ENCODE measurements at places on chromosomes 6 and 20.

- no peak for DNase-seq
These were observed 1.2 kb downstream of the KAT14 start for GRCh38 chr20:18138639-18139583.

DNA sequence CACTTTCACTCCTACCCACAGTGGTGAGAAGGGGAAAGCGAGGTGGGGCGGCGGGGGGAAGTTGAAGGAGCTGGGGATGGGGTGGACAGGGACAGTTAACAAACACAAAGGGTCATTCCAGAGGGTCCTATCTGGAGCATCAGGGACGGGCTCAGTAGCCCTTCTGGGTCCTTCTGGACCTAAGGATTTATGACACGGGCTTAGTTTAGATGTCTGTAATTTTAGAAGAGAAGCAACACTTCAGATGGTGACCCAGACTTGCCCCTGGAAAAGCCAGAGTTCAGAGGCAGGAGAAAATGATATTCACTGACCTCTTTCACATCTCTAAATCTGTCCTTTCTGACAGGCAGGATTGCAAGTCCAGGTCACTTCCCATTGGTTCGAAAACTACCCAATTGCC, 36.3 kb downstream of the PDE10A start:
- DNase-seq, result no peak

- no peak for DNase-seq
These were observed 8.0 kb downstream of the SLC17A3 start for GRCh38 chr6:25866011-25866410.

DNA sequence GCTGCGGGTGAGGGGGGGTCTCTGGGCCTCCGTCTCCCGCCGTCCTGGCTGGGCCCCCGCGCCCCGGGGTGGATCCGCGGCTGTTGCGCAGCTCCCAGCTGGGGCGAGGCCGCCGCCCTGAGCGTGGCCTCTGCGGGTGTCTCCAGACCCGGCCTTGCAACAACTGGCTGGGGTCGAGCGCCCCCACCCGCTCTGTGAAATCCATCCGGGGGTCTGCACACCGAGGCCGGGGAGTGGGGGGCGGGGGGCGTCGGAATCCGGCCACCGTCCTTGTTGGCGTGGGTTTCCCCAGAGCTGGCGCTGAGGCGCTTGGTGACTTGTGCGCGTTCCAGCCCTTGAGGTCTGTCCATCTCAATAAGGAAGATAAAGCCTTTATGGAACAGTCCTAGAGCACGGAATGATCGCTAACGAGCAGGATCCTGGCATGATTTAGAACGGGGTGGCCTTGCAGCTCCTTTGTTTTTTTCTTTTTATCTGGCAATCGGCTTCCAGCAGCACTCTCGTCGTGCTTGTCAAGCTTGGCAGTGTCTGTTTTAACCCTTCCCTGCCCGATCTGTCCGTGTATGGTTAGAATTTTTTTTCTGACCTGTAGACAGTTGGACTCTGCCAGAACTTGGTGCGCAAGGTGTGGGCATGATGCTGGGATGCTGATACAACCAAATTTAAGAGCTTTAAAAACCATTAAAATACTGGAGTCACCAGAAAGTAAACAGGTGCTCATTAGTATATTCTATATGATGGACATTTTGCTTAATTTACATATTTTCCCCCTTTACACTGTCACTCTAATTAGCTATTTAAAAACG, 675 bp downstream of the DSTN start:
- DNase-seq, result no peak

- DNase-seq, result no peak
These were observed 39.7 kb downstream of the DLL1 start for GRCh38 chr6:170250981-170251775.

DNA sequence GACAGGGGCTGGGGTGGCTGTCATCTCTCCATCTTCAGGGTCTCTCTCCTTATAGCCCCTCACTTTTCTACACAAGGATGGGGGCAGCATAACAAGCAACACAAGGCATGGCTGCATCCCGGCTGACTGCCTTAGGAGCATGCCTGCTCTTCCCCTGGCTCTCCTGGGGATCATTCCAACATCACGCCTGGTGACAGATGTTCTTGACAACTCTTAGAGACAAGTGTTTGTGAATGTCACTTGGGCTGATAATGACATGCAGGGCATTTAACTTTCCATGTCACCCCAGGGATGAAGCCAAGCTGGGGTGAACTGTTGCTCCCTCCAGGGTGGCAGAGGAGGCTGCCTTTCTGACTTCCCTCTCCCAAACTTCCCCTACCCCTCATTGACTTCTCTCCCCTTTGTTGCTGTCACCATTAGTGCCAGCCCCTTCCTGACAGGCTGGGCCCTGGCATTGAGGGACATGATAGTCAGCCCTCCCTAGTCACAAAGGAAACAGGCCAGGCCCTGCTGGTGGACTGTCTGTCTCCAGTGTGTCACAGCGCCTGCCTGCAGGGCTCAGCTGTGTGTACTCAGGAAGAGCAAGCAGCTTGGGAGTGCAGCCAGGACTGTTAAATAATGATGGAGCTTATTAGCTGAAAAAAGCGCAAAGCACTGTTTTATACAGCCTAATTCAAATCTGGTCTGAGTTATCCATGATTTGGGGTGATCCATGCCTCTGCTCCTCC, 161.8 kb downstream of the LRFN2 start:
- no peak for DNase-seq

DNA sequence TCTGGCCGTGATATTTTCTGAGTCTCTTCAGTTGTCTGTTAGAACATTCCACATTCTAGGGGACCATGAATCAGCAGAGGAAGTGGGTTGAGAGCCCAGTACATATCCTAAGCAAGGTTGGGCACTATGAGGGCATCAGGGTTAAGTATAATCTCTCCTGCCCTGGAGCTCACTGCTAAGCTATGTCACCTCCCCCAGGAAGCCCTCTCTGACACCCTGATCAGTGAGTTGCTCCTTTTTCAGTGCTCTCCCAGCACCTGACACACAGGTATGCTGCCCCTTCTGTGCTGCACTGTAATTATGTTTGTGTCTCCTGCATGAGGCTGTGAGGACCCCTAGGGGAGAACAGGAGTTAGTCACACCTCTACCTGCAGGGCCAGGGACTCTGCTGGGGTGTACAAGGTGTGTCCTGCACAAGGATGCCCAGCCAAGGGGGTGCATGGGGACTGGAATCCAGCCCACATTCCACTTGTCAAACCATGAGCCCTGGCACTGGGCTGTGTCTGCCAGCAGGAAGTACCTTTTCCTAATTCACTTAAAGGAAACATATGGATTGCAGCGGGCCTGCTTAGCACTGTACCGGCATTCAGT, 3.9 kb downstream of the RAB44 start:
- DNase-seq, result no peak

DNA sequence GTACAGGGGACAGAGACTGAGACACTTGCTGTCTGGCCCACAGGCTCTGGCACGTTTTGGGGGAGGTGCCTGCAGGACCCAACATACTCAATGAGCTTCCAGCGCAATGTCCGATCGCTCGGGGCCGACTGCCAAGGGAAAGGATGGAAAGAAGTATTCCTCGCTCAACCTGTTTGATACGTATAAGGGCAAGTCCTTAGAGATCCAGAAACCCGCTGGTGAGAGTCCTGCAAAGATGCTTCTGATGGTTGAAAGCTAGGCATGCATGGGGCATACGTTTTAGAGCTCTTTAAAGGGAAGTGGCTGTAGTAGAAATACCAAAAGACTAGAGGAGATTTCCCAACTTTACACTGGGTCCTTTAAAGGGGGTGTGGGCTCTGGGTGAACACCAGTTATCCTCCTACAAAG, 2.2 kb downstream of the PRRC2A start:
- DNase-seq, result no peak

GRCh38 chr6:138540468-138540867, 41.2 kb upstream of the NHSL1 start:
- no peak for DNase-seq

- DNase-seq, result no peak
These were observed 1073.0 kb upstream of the MAP3K7 start for GRCh38 chr6:91659891-91660290.

GRCh38 chr6:64776359-64776758, 930.7 kb downstream of the EYS start:
- DNase-seq, result no peak

GRCh38 chr6:124223611-124224345, 420.1 kb downstream of the NKAIN2 start:
- no peak for DNase-seq

GRCh38 chr6:157786221-157786620, 36.8 kb upstream of the SNX9 start:
- no peak for DNase-seq

DNA sequence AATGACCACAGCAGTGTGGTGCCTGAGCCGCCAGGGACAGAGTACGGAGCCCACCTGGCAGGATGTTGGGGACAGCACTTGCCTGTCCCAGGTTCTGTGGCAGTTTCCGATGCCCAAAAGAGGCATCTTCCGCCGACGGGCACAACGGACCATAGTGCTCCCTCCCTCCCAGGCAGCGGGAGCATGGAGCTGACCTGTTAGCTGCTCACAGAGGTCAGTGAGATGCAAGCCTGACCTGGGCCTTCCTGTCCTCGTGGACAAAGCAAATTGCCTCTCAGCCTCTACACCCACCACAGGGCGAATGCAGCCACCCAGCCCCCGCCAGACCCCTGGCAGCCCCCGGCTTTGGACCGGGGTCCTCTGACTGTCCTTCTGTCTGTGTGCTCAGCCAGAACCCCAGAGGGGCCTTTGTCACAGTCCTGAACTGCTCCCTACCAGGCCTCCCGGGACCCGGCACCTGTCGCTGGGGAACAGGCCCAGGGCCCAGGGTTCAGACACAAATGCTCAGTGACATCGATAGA, 16.2 kb upstream of the FRMD1 start:
- no peak for DNase-seq

DNA sequence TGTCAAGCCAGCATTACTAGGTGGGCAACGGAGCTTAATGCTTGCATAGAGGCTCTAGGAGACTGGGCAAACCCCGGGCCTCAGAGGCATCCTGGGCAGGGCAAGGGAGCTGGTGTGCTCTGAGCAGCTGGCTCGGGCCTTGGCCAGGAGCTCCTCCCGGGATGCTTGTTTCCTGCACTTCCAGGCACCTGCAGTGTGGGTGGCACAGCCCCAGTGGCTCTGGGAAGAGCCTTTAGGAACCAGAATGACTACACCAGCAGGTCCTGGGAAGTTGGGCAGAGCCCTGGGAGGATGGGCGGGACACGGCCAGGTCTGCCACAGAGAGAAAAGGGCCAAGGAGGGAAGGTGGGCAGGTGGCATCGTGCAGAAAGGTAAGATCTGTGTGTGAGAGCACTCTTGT, 80.4 kb upstream of the CD93 start:
- DNase-seq, result no peak

GRCh38 chr6:110595112-110595511, 118.7 kb upstream of the SLC22A16 start:
- DNase-seq, result no peak

GRCh38 chr6:158500016-158500735, 59.7 kb upstream of the TMEM181 start:
- DNase-seq, result no peak

DNA sequence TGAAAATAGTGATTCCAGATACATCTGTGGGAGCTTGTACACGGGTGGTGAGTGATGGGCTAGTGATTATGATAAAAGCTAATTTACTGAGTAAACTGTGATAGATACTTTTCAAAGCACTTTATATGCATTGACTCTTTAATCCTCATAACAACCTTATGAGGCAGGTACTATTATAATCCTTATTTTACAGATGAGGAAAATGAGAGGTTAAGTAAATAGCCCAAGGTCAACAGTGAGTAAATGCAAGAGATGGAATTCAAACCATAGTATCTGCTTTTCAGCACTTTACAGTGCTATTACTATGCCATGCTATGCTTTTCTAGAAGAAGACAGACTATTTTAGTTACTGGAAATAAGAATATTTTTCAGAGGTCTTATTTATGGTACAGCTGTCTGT, 320.9 kb upstream of the CITED2 start:
- DNase-seq, result no peak

GRCh38 chr6:135149376-135149775, 31.7 kb upstream of the MYB start:
- DNase-seq, result no peak

DNA sequence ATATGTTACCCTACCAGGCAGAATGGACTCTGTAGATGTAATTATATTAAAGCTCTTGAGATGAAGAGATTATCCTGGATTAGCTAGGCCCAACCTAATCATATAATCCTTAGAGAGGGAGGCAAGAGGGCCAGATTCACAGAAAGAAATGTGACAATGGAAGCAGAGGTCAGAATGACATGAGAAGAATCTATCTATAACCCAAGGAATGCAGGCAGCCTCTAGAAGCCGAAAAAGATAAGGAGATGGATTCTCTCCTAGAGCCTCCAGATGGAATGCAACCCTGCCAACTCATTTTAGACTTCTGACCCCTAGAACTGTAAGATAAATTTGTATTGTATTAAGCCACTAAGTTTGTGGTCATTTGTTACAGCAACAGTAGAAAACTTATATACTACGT, 12.3 kb downstream of the PXT1 start:
- DNase-seq, result no peak

DNA sequence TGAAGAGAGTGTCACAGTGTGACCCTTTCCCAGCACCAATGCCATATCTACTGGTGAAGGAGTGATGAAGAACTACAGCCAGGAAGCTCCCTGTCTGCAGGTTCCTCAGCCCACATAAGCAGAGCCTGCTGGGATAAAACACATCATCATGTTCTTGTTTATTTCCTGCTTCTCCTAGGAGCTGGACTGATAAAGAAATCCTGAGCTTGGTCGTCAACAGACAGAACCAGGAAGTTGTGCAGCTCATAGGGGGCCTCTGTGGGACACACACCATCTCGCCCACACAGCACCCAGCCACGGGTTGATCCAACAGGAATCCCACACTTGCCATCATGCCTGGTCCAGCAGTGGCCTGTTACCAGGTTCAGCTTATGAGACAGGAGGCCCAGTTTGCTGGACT, 2.8 kb upstream of the CSTL1 start:
- DNase-seq, result no peak

DNA sequence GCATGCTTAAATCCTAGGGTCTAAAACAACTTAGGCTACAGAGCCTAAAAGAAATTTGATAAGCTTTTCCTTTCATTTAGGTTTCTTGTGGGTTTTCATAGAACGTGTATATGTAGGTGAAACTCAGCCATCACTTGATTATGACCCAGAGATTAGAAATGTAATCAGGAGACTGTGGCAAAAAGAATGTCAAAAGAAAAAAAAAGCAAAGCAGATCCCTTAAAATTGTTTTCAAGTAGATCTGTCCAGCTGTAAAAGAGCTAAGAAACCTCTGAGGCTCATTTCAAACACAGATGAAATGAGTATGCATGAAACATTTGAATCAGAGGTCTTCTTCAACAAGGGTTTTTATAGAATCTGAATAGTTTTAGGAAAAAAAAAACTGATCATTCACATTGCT, 341.3 kb upstream of the PRDM1 start:
- DNase-seq, result no peak

- no peak for DNase-seq
These were observed 237.7 kb upstream of the CITED2 start for GRCh38 chr6:139612135-139612465.

Data from activated naive CD8-positive, alpha-beta T cell treated with anti-CD3 and anti-CD28 coated beads, Interleukin-2, amount 50 U/mL, for 16 hours (primary cell).